Cardiac muscle cell (in vitro differentiated cells and primary cell): ENCODE measurements at places on chromosomes 3 and 15. TPM values are rescaled to one million over a fixed set of nuclear protein-coding genes. Genes with fewer than 3 reads are reported as not detected.

Gene CYP1A1
- total RNA-seq: 0.28 and 0.45 TPM in 2 replicates

Gene SHF
- total RNA-seq: 20.0 and 20.8 TPM in 2 replicates

Gene CIDEC
- not detected in 2 replicates for total RNA-seq

Gene TRIM42
- not detected in 2 replicates for total RNA-seq

Gene LRRC58
- 10.9 and 14.1 TPM in 2 replicates for total RNA-seq

Gene COL6A5
- not detected in 2 replicates for total RNA-seq

Gene CPN2
- 0.36 and 0.56 TPM in 2 replicates for total RNA-seq

Gene VPS33B
- total RNA-seq: 5.2 and 18.7 TPM in 2 replicates

Gene CLRN1
- total RNA-seq: not detected in 2 replicates

Gene ACOX2
- total RNA-seq: 18.9 and 27.3 TPM in 2 replicates

Gene AP2M1
- 399 and 408 TPM in 2 replicates for total RNA-seq

Gene RARB
- total RNA-seq: 26.8 and 27.2 TPM in 2 replicates

Gene NAALADL2
- total RNA-seq: 3.8 and 4.3 TPM in 2 replicates

Gene UNC45A
- 61.8 and 68.2 TPM in 2 replicates for total RNA-seq

Gene TTC21A
- 2.7 and 3.1 TPM in 2 replicates for total RNA-seq
